Effector CD8-positive, alpha-beta T cell (primary cell): ENCODE measurements at places on chromosomes 2 and 18.

DNA sequence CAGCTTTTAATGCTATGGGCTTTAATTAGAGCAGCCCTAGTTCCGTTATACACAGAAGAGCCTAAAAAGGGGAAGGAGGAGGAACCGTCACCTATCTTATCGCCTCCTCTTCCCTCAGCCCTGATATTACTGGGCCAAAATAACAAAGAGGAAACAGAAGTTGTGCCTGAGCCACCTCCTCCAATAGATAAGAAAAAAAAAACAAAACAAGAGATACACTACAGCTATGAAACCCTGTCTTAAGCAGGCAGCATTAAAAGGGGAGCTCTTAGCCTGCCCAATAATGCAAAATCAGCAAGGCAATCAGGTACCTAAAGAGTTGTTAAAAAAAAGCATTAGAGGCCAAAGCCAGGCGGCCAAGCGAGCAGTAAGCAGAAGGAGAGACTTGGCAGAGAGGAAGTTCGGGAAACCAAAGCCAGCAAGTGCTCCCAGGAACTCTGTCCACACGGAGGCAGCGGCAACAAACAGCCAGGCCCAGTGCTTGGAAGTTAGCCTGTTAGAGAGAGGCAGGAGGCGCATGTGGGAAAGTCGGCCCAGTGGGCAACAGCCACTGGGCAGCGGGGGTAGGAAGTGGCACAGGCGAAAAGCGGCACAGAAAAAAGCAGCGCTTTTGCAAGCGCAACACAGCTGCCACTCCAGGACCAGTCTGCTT is 41.8 kb upstream of the PDK1 start:
- DNase-seq: no peak

DNA sequence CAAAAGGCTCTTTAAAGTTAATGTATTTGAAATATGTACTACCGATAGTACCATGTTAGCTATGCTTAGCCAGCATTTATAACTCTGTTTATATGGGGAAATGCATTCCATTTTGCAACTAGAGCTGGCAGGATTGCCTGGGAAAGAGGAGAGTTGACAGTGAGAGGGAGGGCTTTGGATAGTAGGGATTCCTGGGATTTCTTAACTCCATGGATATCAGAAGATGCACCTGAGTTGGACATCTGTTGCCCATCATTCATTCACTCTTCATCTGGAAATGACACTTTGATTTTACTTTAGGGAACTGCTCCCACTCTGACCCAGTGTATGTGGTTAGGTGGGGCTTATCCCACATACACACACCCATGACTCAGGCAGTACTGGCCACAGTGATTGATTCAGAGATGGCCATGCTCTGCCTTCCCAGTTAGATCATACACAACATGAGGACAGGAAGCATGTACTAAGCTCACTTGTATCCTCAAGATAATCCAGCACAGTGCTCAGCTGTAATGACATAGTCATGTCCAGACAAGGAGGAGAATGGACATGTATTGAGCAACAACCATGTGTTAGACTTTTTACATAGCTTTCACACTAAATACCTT is 248.8 kb downstream of the MREG start:
- DNase-seq: no peak

- no peak for DNase-seq
Measured at GRCh38 chr2:33726415-33726814, 127.3 kb upstream of the FAM98A start.

DNA sequence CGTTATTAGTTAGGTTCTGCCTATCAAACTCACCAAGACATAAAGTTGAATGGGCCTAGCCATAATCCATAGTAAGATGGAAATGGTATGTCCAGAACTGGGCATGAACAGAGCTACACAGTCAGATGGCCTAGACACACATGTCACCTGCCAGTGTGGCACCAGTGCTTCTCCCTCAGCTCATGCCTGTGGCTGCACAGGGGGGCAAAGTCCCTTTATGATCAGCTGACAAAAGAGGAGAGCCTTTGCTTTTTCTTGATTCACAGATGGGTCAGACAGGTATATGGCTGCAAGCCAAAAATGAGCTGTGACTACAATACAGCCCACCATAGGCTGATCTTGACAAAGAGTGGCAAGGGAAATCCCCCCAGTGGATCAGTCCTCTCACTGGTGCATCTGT is 28.3 kb upstream of the STARD7 start:
- no peak for DNase-seq

DNA sequence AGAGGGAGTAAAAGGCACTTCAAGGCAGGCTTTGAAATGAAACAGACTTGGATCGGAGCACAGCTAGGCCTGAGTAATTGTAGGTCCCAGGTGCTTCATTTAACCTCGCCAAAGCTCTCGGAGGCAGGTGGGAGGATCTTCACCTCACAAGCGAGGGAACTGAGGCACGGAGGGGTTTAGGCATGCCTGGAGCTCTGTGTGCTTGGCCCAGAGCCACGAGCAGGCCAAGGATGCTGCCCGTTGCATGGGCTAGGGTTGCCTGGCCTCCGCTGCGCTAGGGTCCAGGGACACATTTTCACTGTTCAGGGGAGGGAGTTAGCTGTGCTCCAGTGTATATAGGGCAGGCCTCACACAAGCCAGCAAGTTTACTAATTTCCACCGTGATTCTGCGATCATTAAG is 11.2 kb downstream of the TMEM37 start:
- DNase-seq: no peak

GRCh38 chr2:171652416-171652785 is 34.9 kb upstream of the DYNC1I2 start:
- DNase-seq: no peak

DNA sequence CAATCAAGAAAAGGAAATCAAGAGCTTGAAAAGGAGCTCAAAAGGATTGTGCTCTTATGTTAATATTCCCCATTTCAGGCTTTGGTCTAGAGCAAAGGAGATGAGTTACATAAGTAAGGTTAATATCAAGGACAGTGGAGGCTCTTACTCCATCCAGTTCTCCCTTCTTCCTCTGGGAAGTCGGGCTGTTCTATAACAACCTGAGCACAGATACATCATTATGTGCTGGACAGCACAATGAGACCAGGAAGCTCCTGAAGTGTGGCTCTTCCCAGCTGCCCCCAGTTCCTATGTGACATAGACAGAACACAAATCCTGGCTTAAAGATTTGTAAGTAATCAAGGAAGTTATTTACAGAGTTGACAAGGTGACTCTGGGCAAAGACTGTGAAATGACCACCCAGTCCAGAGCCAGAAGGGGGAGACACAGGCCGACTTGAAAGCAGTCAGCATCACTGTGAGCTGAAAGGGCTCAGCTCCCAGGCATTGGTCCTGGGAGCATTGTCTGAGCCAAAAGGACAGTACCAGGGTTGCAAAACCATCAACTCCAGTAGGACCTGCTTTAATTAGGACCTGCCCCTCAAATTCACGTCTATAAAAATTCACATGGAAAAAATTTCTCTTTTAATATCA is 917.6 kb upstream of the ACVR2A start:
- no peak for DNase-seq

DNA sequence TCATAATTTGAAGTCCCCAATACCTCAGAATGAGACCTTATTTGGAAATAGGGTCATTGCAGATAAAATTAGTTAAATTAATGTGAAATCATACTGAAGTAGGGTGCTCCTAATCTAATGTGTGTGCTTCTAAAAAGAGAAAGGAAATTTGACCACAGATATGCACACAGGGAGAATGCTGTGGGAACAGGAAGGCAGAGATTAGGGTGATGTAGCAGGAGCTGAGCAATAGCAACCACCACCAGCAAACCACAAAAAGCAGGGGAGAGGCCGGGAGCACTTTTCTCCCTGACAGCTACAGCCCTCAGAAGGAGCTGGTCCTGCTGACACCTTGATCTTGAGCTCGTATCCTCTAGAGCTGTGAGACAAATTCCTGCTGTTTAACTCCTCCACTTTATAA is 24.6 kb upstream of the SCG2 start:
- no peak for DNase-seq

DNA sequence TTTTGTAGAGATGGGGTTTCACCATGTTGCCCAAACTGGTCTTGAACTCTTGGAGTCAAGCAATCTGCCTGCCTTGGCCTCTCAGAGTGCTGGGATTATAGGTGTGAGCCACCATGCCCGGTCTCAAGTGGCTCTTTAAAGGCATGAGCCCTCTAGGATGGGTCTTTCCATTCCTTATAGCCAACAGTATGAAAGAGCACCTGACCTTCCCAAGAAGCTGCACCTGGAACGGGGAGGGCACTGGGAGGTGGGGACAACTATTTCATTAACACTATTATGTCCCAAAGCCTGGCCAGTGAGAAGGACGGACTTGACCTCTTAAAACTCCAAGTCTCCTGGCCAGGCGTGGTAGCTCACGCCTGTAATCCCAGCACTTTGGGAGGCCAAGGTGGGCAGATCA is 149.7 kb downstream of the ZFP36L2 start:
- DNase-seq: no peak

- DNase-seq: no peak
Measured at GRCh38 chr2:163625632-163626031, 110.2 kb downstream of the FIGN start.

GRCh38 chr2:19185086-19185485 is 173.3 kb downstream of the OSR1 start:
- DNase-seq: no peak

DNA sequence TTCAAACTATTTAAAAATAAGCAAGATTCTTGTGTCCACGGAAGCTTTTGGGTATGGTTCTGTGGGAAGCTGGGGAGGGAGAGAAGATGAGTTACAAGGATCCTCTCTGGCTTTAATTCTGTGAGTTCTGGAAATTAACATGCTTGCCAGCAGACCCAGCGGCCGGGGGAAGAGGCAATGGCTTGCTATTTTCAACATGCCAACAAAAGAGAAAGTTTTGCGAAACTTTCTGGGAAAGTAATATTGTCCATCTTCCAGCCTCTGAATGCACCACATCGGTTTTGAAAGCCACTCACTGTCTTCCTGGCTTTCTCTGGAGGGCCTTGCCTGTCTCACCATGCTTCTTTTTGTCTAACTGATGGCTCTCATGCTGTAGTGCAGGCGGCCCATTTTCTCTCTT is 85.7 kb downstream of the EN1 start:
- DNase-seq: no peak

DNA sequence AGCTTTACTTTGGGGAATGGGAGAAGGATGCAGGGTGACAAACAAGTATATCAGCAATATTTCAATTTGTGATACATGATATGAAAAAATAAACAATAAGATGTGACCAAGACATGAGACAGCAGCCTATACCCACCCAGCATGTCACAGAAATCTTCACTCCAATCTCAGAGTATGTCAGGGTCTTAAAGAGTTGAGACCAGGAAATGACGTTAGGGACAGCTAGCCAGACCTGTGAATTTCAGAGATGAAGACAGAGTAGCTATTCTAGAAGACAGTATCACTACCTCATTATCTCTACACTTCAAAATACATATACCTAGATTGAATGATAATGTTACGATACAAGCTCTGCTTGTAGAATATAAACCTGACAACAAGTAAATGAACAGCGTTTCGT is 282.8 kb downstream of the ZEB2 start:
- no peak for DNase-seq

DNA sequence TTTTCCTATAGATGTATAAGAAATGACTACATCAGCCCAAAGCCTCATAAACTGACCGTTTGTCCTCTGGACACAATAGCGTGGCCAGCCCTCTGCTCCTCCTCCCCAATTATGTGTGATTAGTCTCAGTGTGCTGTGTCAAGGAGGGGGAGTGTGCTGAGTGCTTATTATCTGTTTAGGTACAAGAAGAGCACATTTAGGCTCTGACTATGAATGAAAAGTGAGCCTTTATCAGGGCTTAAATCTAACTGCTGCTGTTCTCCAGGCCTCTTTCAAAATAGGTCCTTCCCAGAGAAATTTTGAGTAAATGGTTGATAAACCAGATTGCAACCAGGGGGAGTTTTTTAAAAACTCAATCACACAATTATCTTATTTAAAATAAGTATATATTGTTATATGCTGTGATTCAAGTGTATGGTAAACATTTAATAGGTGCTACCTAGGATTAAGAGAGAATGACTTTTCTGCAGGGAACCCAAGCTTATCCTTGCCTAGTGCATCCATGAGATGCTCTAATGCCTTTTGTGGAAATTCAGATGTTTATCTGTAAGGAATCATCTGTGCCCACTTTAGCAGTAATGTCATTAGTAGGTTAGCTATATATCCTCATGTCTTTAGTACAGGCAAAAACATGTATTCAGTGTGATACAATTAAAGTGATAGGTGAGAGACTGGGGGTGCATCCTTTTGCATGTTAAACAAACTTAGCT is 168.7 kb upstream of the SIX3 start:
- DNase-seq: no peak

- no peak for DNase-seq
Measured at GRCh38 chr2:196384729-196385128, 213.4 kb upstream of the STK17B start.

- DNase-seq: peak; percentile 42
Measured at GRCh38 chr2:96801005-96801785, 14.9 kb upstream of the CNNM3 start.

GRCh38 chr2:207167099-207167923 is 1.6 kb upstream of the KLF7 start:
- no peak for DNase-seq

- no peak for DNase-seq
Measured at GRCh38 chr2:232455426-232456255, at the start of gene ALPI. TSS of gene ALPI (plus strand) at chr2:232456153. CDS start at chr2:232456200, 47 bp downstream.

DNA sequence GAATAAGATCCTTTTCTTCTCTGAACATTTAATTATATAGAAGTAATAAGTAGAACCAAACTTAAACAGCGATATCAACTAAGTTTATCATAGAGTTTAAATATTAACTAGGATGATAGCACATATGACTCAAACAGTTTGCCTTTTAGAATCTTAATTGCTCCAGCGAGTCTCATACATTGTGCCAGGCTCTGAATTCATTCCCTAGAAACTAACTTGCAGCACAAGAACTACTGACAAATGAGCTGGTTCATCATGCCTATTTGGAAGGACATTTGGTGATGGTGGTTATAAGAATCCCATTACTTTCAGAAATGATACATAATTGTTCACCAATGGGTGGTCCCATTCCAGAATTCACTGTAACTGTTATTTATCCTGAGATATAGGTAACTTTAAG is 1026.6 kb upstream of the DDX18 start:
- no peak for DNase-seq

- DNase-seq: no peak
Measured at GRCh38 chr2:22002066-22002465, 878.3 kb downstream of the TDRD15 start.

DNA sequence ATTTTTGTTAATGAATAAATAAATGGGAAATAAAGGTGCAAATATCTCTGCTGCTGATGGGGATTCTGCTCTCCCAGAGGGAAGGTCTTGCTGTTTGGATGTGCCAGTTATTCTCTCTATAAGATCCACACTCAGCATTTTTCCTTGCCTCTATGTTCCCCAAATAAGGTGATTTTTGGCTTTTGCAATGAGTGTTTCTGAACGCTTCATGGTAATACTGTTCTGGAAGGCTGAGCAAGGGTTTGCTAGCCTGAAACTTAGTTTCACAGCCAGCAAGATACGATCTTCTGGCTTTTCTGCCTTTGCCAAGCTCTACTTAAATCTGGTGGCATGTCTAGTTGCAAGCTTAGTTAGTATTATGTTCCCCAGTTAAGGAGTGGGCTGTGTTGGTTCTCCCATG is 114.6 kb downstream of the LPIN1 start:
- DNase-seq: no peak

- no peak for DNase-seq
Measured at GRCh38 chr2:110771547-110772382, 39.4 kb downstream of the ACOXL start.
